NCI-H510A treated with DMSO at 0.1 percent for 48 hours (cell line): ENCODE measurements at places on chromosomes 6 and 20.
A peak's percentile ranks its signal among the peaks of the same experiment; 100 is the strongest.

DNA sequence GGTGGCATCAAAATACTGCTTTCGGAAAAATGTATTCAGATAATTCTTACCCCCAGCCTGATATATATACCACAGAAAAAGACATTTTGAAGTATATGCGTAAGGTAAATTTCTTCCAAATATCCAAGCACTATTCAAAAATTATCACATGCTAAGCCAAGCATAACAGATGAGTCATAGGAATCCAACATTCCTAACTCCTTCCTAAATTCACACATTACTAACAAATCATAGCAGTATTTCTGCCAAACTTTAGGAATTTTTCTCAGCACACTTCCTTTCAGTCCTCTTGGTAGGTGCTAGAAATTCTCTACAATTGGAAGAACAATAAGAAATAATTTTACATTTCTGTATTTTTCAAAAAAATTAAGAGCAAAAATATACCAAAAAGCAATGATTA lies 417.5 kb downstream of the EYS start:
- no peak for DNase-seq

GRCh38 chr6:15389084-15389764 lies 143.4 kb downstream of the JARID2 start:
- DNase-seq, result no peak

DNA sequence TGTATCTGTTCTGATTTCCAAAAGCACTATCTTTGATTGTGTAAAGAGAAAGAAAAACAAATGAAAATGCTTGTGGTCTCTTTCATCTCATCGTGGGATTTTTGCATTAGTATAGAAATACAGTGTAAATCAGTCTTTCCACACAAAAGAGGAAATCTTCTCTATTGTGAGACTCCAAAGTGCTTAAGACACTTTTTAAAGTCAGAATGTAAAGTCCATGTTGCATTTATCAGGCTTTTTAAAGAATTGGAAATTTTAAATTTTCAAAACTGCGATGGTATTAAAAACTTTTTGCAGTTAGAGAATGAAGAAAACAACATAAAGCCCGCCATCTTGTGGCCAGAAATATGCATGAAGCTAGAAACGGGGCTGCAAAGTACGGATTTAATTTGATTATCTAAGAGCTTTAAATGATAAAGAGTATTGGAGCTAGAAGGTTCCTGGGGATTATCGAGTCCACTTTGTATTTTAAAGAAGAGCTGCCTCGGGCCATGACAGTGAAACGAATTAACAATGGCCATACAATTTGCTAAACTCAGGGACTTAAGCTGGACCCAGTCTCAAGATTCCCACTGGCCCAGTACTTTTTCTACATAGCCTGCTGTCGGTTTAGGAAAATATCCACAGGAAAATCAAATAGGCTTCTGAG lies 339.6 kb downstream of the ARHGAP18 start:
- peak; percentile 6 for DNase-seq

DNA sequence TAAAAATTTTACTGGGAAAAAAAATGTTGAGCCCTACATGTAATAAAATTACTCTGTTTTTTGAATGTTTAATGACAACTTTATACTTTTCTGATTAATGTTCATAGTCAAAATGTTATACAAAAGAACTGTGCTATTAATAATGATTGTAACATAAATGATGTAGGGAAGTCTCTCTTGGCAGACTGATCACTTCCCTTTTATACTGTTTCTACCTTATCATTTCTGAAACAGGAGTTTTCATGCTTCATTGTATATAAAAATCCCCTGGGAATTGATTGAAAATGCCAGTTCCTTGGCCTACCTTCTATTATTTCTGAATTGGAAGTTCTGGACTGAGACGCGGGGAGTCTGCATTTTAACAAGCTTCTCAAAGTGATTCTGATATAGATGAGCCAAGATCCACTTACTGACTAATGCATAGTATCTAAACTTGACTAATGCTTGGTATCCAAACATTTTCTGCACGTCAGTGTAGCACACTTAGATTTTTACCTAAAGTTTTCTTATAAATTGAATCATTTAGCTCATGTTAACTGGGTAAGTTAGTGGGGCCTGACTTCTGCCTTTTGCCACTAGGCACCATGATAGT lies 7.2 kb upstream of the HDAC2 start:
- DNase-seq, result no peak

DNA sequence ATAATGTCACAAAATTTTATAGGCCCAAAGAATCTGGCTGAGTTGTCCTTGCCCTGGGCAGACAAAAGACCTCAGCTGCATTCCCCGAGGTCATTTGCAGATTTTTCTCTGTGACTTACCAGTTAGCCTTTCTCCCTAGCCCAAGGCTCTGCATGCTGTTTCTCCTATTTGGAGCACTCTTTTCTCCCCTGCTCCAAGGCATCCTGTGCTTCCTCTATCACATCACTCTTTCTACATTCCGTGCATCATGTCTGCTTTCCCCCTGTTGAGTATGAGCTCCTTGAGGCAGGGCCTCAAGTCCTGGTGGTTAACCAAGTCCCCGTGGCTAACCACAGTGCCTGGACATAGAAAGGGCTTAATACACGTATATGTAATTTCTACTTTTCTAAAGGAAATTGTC lies 593 bp upstream of the GSTA3 start:
- no peak for DNase-seq
